Hematopoietic multipotent progenitor cell (in vitro differentiated cells): ENCODE measurements at places on chromosomes 16 and 17.
A peak's percentile ranks its signal among the peaks of the same experiment; 100 is the strongest.

DNA sequence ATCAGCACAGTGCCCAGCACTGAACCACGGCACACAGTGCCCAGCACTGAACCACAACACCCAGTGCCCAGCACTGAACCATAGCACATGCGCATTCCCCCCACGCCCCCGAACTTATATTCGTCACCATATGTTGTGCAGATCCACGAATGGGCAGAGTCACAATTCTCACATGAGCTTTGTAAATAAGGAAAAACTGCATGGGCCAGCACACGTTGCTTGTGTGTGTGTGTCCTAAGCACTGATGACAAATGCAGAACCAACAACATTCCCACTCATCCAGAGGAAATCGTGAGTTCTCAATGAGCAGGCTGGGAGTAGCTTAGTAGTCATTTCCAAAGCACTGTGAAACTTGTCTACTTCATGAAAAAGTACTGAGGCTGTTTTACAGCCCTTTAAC, 70.0 kb downstream of the ADCY9 start:
- DNase-seq: no peak

- peak; percentile 78 for DNase-seq
Observed at GRCh38 chr17:32783602-32784001, 93.3 kb downstream of the MYO1D start.

DNA sequence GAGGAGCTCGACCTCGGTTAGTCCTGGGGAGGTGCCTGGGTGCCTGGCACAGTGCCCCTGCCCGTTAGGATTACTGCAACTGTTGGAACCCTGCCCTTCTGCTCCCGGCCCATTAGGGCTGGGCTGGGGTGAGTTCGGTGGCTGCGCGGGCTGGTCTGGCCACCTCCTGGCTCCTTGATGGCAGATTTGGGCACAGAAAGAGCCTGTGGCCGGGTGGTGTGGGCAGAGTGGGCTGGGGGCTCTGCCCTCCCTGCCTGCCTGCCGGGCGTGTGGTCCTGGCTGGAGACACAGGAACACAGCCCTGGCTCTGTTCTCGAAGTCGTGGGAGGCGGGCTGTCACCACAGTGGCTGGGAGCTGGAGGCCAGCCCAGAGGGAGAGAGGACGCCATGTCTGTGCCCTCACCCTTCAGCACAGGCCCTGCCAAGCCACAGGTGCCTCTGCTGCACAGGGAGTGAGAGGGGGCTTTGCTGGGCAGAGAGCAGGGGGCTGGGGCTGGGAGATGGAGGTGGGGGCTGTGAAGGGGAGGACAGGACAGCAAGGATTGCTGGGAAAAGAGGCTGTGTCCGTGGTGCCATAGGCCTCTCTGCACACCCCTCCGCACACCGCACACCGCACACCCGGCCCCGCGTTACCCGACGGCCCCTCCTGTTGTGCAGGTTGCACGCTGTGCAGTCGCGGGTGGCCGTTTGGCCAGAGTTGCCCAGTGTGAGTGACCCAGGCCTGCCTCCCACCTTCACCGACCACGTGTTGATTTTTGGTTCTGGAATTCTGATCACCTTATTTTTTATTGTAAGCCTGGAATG, 236.6 kb upstream of the GSE1 start:
- no peak for DNase-seq

DNA sequence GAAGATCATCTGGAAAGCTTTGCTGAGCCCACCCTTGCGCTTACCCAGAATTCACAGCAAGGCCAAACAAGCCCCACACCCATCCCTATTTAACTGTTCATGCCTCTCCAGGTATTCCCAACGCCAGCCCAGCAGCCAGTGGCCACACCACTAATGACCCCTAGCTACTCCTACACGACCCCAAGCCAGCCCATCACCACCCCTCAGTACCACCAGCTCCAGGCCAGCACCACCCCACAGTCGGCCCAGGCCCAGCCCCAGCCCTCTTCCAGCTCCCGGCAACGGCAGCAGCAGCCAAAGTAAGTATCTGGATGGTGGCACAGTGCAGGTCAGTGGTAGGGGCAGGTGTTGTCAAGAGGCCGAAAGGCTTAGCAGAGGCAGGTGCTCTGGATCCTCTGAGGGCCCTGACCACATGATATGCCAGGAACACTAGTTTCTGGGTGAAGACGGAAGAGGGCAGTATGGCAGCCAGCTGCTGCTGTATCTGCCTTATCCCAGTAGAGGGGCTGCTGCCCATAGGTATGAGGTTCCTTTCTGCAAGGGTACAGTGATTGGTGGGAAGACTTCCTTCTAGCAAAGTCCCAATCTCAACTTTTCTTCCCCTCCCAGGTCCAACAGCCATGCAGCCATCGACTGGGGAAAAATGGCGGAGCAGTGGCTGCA, 10.7 kb downstream of the PROCA1 start:
- DNase-seq: no peak

- DNase-seq: no peak
Observed at GRCh38 chr17:7486181-7486580, 2.0 kb downstream of the POLR2A start.

DNA sequence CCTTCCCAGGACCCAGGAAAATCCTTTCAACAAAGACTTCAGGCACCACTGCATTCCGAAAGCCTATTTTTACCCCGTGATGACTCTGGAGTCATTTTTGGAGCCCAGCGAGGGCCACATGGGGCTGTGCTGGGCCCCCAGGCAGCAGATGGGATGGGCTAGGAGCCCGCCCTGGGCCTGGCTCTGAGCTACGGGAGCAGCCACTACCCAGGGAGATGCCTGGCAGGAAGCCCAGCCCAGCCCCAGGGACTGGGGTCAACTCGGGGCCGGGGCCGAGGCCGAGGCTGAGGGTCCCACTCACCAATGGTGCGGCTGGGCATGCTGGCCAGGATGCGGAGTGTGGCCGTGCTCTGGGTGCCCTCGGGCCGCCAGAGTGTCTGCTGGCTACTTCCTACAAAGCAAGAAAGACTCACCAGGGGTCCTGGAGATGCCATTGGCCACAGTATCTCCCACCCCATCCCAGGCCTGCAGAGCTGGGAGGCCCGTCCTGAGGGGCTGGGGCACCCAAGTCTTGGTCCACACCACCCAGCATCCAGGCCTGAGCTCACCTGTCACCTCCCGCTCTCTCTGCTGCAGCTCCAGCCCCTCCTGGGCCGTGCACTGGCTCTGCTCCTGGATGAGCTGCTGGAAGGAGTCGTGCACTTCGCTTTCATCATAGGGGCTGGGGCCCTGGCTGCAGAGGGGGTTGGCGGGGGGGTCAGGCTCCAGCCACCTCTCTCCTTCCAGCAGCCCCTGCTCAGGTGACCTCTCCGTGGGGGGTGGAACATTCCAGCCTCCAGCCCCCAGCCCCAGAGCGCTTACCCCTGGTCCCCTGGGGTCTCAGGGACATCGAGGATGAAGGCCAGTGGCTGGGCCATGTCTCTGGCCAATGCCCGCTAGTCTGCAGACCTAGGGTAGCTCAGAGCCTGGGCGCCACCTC, 2.3 kb downstream of the TMC6 start:
- no peak for DNase-seq

- no peak for DNase-seq
Observed at GRCh38 chr17:79630126-79630525, 19.3 kb upstream of the RBFOX3 start.

DNA sequence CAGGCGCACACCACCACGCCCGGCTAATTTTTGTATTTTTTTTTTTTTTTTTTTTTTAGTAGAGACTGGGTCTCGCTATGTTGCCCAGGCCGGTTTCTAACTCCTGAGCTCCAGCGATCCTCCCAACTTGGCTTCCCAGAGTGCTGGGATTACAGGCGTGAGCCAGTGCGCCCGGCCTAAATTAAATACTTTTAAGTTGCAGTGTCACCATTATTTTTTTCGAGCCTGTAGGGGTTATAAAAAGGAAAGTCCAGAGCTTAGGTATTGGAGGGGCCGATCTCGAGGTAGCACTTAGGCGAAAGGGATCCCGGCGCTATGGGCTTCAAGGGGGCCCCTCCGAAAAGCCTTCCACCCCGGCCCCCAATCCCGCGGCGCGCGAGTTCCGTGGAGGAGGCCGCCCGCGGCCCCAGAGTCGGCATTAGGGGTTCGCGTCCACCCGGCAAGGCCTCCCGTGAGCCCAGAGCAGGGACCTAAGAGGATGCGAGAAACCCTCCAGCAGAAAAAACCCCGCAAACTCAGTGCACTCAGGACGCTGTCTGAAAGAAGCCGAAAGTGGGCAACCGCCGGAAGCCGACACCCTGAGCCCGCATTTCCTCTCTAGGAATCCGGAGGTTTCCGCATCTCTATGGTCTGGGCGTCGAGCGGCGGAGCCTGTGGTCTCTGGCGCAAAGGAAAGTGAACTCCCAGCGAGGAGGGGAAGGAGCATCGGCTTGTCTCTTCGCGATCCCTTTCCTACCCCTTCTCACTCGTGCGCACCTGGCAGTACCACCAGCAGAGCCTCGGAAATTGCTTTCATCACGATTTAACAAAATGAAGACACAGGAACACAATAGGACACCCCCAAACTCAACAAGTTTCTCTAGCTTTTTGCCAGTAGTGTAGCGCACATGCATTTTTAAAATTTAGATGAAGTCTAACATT, 14.1 kb upstream of the RGS9 start:
- DNase-seq: peak; percentile 72

- DNase-seq: no peak
Observed at GRCh38 chr17:42845918-42846593, 1.7 kb downstream of the AOC2 start.

GRCh38 chr16:73553941-73554660, 506.2 kb upstream of the ZFHX3 start:
- no peak for DNase-seq

GRCh38 chr17:69709441-69709840, 294.9 kb downstream of the MAP2K6 start:
- no peak for DNase-seq

DNA sequence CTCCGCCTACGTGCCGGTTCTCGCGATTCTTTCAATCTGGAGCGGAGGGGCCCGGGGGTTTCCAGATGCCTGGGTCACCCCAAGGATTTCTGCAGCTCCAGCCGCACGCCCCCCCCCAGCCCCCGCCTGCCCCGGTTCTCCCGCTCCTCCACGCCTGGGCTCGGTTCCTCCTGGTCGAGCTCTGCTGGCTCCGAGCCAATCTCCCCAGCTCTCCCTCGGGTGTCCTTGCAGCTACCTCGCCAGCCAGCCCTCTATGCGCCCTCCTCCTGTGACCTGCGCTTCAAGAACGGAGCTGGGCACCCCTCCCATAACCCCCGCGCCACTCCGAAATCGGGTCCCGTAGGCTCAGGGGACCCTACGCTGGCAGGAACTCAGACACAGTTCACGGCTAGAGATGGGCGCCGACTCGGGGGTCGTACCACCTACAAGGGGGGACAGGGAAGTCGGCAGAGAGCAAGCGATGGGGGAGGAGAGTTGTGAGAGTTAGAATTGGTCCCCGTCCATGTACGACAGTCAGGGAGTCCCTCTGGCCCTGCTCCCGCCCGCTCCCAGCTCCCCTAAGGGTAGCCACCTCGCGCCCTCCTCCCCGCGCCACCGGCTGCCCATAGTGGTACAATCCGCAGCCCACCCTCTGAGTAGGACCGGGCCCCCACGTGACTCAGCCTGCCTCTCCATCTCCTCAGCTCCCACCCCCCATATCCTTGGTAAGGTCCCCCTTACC, 961 bp downstream of the FGF11 start:
- DNase-seq: peak; percentile 48

DNA sequence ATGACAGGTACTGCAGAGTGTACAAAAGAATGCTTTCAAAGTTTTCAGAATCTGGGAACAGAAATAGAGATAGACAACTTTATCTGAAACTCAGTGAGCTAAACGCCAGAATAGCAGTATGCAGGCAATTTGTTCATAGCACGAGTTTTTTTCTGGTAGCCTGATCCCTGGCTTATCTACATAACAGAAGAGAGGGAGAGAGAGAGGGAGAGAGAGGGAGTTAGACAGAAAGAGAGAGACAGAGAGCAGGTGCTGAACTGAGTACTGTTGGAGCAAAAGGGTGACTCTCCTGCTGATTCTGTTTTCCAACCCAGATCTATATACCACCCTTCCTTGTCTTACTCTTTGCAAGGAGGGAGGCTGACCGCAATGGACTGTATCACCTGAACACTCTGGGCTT, 388.0 kb upstream of the CA10 start:
- DNase-seq: no peak

DNA sequence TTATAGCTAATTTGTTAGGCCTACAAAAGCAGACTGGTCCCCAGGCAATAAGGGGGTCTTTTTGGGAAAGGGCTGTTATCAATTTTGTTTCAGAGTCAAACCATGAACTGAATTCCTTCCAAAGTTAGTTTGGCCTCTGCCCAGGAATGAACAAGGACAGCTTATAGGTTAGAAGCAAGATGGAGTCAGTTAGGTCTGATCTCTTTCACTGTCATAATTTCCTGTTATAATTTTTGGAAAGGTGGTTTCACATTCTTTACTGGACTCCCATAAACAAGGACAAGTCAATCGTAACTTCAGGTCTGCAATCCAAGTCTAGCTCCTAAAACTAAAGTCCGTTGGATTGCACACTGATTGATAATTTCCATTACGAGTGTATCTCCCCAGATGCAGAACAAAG, 30.1 kb upstream of the SHCBP1 start:
- DNase-seq: no peak

DNA sequence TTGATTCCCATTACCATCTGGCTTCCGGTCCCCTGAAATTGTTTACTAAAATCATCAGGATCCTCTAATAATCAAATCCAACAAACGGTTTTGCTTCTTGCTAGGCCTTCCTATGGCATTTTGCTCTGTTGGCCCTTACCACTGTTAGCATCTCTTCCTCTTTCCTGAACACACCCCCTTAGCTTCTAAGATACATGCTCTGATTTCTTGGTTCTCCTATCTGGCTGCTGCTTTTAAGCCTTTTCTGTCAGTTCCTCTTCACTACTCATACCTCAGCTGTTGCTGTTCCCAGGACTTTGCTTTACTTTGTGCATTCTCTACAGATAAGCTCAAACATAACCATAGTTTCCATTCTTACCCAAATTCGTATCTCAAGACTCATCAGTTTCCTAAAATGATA, 11.4 kb downstream of the CAPNS2 start:
- DNase-seq: no peak

GRCh38 chr17:39080421-39081078, 70.9 kb downstream of the PLXDC1 start:
- no peak for DNase-seq

DNA sequence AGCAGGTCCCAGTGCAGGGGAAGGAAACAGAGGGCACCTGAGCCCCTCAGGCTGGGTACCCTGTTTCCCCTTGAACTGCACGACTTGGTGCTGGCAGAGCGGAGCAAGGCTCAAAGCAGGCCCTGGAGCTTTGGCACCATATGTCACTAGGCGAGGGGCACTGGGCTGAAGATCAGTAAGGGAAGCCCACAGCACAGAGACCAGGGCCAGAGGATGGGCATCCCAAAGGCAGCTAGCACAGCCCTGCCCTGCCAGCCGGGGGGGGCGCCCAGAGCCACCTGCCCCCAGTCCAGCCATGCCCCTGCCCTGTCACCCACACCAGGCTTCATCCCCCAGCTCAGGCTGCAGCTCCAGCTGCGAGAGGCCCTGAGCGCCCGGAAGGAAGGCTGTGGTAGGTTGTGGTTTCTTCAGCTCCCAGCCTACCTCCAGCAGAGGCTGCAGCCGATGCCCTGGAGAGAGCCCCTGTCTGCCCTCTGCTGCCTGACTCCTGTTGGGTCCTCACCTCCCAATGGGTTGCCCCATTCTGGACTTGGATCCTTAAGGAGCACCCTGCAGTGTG, 10.9 kb downstream of the NHERF1 start:
- DNase-seq: peak; percentile 92

- peak; percentile 71 for DNase-seq
Observed at GRCh38 chr17:8109661-8110455, 8.5 kb downstream of the ALOXE3 start.

- no peak for DNase-seq
Observed at GRCh38 chr16:13507530-13507929, 412.4 kb upstream of the ERCC4 start.
